ENCODE measurements at places on chromosomes 5 and 9.
A peak's percentile ranks its signal among the peaks of the same experiment; 100 is the strongest.

GRCh38 chr9:33924978-33925797, 108.2 kb downstream of the UBE2R2 start:
- no peak for DNase-seq

DNA sequence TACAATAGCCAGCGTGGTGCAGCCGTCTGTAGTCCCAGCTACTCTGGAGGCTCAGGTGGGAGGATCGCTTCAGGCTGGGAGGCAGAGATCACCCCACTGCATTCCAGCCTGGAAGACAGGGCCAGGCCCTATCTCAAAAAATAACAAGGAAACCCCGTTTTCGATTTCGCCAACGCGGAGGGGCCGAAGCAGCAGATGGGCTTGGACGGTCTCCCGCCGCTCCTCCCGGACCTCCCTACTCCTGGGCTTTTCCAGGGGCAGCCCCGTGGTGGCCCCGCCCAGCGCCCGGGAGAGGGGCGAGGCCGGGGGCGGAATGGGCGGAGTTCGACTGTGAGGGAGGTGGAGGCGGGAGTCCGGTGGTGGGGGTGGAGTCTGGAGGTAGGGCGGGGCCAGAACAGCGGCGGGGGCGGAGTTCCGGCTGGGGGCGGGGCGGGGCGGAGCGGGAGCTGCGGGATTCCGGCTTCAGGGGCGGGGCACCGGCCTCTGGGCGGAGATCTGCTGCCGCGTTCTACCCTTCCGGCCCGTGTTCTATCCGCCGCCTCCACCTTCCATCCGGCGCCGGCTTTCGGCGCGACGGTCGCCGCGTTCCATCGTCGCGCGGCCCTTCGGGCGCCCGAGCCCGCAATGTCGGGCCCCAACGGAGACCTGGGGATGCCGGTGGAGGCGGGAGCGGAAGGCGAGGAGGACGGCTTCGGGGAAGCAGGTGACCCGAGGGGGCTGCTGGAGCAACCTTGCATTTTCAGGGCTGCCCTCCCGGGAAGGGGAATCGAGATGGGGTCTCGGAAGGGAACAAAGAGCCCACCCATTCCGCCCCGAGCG, at the start of gene BBLN:
Gene BBLN, plus strand, starts transcription at position 482 of the 819 bp plus-strand sequence. Its CDS starts 143 bp downstream, at position 625.
- DNase-seq, result peak; percentile 97

DNA sequence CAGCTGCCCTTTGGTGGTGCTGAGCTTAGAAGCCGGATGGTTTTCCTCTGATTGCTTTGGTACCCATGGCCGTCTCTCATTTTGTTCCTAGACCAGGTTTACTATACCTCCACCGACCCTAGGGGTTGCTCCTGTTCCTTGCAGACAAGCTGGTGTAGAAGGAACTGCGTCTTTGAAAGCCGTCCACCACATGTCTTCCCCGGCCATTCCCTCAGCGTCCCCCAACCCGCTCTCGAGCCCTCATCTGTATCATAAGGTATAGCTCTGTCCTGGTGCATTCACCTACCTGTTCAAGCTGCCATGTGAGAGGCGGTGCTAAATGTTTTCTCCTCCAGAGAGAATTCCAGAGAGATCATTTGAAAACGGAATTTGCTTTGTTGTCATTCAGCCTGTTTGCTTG, 39.5 kb downstream of the TENT4A start:
- DNase-seq, result no peak

- DNase-seq, result no peak
These were observed 85.9 kb downstream of the NTRK2 start for GRCh38 chr9:84755380-84755779.

GRCh38 chr5:113187906-113188305, 211.3 kb downstream of the DCP2 start:
- no peak for DNase-seq

GRCh38 chr5:98231089-98231488, 542.4 kb upstream of the RGMB start:
- no peak for DNase-seq

GRCh38 chr5:167128581-167128980, 1162.9 kb upstream of the WWC1 start:
- DNase-seq, result no peak

DNA sequence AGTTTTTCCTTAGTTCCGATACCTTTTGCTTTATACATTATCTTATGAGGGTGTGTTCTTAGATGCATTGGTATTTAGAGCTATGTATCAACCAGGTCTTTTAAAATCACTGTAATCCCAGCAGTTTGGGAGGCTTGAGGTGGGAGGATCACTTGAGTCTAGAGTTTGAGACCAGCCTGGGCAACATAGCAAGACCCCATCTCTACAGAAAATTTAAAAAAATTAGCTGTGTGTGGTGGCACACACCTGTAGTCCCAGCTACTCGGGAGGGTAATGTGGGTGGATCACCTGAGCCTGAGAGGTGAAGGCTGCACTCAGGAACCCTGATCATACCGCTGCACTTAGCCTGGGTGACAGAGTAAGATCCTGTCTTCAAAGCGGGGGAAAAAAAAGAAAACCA, 15.1 kb downstream of the SPIN1 start:
- no peak for DNase-seq

GRCh38 chr9:101462558-101462957, 27.0 kb upstream of the ALDOB start:
- DNase-seq, result no peak

- DNase-seq, result no peak
These were observed 126.1 kb upstream of the HAND1 start for GRCh38 chr5:154603953-154604679.

DNA sequence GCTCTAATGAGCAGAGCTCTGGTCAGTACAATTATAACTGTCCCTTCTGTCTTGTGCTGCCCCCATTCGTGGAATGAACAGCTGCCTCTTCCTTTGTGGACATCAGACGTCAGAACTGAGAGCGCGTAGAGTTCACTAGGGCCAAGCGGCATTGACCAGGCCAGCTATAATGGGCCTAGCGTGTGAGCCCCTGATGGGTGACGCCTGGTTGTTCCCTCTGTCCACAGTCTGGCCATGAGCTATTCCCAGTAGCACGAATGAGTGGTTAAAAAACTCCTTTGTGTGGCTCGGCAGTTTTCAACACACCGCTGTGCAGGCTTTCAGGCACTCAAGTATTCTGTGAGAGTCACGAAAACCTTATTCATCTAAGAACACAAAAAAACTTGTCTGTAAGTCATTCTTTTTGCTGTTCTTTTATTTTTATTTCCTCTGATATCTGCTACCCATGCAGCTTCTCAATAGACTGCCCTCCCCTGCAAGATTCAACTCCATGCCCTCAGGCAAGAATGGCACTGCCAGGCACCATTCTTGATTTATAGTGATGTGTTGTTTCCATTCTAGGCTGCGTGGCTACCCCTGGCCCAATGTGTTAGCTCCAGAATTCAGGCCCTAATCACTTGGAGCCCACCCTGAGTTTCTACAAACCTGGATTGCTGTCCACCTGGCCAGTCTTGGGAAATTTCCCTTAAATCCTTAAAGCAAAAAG, 52.5 kb downstream of the ANKDD1B start:
- DNase-seq, result no peak

GRCh38 chr5:84816746-84817547, 432.3 kb upstream of the EDIL3 start:
- DNase-seq, result no peak

DNA sequence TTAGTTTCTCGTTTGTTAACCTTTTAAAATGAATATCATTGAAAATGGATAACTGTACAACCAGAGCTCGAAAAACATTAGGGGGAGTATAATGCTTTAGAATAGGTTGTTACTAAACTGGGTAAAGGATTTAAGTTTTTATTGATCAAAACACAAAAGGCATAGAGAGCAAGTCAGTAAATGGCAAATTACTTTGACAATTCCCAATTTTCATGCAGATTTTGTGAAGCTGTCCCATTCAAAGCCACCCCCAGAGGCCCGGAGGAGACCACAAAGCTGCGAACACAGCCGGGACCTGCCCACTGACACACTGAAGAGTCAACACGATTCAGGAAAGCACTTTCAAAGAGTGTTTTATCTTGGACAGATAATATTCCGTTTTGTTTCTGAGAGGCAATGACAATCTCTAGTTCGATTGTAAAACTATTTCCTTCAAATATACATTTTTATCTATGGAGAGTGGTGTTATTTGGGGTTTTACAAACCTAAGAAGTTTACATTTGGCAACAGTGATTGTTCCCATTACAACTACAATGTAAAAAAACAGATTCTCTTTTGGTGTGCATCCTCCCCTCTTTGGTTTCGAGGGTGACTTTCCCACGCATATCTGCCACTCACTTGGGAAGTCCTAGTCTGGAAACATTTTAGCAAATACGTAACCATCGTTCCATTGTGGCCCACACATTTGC, 182.6 kb upstream of the TBCA start:
- no peak for DNase-seq

GRCh38 chr9:32490601-32491000, 35.4 kb downstream of the RIGI start:
- no peak for DNase-seq

- no peak for DNase-seq
These were observed 31.7 kb downstream of the ITK start for GRCh38 chr5:157212307-157212706.

DNA sequence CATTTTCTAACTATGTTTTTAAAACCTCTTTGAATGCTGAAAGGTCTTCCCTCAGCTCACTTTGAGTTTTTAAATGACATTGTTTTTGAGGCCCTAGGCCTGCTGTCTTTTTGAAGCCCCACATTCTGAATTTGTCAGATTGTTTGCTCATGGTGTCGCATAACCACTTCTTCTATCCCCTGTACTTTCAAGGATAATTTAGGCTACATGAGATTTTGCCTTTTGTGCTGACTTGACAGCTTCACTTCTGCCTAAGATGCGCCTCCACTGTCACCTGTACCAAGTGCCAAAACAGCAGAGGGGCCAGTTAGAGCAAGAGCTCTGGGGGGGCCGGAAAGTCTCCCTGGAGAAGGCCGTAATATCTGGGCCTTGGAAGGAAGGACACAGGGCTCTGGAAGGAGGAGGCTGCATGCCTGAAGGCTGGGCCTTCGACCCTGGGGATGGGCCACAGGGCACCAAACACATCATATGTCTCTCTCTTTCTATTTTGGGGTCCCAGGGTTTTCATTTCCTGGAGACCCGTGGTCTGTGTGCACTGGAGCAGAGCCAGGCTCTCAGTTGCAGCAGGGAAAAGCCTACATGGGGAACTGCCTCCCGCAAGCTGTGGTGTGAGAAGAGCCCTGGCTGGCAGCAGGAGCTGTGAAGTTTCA, 49.1 kb downstream of the NDST1 start:
- DNase-seq, result no peak

DNA sequence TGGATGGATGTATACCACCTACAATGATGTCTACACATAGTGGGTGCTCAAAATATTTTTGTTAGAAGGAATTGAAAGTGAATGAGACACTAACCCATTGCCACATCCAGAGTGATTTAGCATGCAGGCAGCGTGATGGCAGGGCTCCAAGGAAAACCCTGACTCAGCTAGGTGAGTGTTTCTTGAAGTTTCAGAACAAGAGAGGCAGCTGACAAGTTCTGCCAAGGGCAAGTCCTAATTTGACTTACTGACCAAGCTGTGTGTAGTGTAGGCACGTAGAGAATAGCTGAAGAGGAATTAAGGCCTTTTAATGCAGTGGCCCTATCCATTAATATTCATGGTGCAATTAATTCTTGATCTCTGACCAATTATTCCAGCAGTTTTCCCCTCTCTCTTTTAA, 107.8 kb upstream of the ATP10B start:
- DNase-seq, result no peak

- DNase-seq, result no peak
These were observed 30.2 kb downstream of the MLANA start for GRCh38 chr9:5920860-5921328.

DNA sequence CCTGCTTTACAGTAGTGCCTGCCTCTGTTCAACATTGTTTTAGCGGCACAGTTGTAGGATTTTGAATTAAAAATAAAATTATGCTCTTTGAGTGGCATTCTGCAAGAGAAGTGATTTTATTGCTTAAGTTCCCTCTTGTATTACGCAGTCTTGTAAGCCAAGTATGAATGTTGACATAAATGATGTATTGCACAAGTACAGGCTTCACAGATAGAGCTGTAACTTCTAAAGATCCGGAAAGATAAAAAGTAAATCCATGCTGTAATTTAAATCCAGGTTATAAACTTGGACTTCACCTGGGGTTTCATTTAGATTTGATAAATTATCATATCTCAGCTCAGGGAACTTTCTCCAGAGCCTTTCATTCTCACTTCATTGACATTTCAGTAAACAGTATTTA, 1114.7 kb downstream of the PTPRD start:
- no peak for DNase-seq

DNA sequence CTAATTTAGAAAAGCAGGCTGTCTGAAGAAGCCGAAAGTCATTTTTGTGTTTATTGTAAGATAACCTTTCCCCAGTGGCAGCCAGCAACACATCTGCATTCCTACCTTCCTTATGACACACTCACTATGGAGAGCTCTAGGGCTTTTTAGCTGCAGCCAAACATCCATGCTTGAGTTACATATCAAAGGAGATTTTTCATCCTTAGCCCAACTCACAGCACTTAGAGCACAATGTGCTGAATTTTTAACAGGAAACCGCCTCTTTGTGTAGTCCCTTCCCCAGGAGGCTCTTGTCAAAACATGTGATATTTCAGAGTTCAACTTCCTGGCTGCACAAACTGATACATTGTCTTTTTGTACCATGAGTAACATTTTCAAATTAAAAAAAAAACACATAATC, 379.2 kb downstream of the CTNND2 start:
- DNase-seq, result no peak

GRCh38 chr9:35791297-35791921, at the start of gene NPR2:
NPR2 (plus strand) TSS chr9:35791591; CDS start chr9:35792409, 818 bp downstream.
- DNase-seq, result no peak

GRCh38 chr5:172052450-172053236, 46.2 kb upstream of the FBXW11 start:
- DNase-seq, result no peak

- no peak for DNase-seq
These were observed 29.8 kb upstream of the HMCN2 start for GRCh38 chr9:130235558-130236435.

- DNase-seq, result no peak
These were observed 364.6 kb downstream of the DMRT2 start for GRCh38 chr9:1414711-1415131.

- peak; percentile 82 for DNase-seq
These were observed 1.6 kb downstream of the B4GALT1 start for GRCh38 chr9:33165263-33166151.

- no peak for DNase-seq
These were observed 165.5 kb downstream of the SYK start for GRCh38 chr9:90967145-90967538.

DNA sequence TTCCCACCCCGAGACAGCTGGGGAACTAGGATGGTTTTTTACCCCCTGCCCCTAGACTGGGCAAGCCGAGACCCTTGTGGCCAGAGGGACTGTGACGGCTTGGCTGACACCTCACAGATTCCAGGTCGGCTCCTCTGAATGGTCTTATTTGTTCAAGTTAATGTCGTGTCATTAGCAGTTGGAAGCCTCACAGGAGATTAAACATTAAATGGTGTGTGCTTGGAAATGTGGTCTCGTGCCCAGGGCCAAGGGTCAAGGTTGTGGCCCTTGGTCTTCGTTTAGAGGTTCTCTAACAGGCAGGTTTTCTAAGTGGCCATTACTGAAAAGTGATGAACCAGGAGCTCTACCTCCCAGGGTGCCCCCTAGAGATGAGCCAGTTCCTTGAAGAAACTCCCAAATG, 61.2 kb upstream of the RXRA start:
- DNase-seq, result no peak

All from coronary artery (tissue), 2 donors.